ENCODE measurements at places on chromosomes 1 and 21.

GRCh38 chr1:112637254-112638109, 17.9 kb downstream of the CAPZA1 start:
- peak; percentile 64 for DNase-seq

DNA sequence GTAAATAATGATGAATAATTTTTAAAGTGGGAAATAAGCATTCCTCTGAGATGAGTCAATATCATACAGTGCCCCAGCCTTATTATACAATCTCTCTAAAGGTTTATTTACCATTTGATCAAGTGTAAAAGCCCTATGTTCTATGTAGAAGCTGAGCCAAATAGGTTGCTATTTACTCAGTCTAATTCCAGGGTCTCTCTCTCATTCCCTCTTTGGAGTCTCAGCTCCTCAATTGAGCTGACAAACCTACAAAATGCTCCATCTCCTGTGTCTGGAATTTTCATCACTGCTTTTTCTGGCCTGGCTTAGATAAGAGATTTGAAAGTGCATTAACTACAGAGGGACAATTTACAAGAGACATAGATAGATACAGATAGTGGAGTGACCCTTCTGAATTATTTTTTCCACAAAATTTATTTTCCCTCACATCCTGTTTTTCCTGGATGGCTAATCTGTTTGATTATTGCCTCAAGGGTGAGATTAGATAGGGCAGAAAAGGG, 24.8 kb upstream of the USH2A start:
- no peak for DNase-seq

- no peak for DNase-seq
Observed at GRCh38 chr1:67988066-67988465, 62.4 kb downstream of the DIRAS3 start.

DNA sequence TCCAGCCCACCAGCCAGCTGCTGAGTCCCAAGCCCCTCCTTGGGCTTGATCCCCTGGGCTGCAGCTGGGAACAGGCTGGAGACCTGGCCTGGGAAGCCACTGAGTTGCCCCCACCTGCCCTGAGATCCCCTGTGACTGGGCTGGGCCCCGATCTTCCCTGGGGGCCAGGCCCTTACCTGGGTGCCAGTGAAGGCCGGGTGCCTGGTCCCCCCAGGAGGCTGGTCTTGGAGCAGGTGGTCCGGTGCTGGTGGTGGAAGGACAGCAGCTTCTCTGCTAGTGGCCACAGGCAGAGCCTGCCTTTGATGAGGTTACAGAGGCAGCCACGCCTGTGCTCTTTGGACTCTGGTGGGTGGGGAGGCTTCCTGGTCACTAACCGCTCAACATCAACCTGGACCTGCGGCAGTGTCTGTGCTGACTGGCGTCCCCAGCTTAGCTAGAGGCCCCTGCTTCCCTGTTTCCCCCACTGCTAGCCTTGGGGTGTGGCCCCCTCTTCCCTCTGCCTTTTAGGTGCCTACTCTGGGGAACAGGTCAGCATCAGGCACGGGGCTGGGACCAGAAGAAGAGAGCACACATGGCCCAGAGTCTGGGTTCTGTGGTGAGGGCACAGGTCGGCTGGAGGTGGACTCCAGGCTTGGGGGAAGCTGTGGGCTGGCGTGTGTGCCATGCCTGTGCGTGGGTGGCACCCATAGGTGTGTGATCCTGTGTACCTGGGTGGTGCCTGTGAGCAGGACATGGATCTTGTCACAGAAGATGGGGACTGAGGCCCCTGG, at the start of gene EPS8L3:
Gene EPS8L3, minus strand, starts transcription at position 278 of the 770 bp plus-strand sequence. CDS start 2,174 bp downstream, outside the sequence.
- DNase-seq: no peak

- DNase-seq: peak; percentile 81
Observed at GRCh38 chr1:154183046-154183915, 8.6 kb downstream of the TPM3 start.

DNA sequence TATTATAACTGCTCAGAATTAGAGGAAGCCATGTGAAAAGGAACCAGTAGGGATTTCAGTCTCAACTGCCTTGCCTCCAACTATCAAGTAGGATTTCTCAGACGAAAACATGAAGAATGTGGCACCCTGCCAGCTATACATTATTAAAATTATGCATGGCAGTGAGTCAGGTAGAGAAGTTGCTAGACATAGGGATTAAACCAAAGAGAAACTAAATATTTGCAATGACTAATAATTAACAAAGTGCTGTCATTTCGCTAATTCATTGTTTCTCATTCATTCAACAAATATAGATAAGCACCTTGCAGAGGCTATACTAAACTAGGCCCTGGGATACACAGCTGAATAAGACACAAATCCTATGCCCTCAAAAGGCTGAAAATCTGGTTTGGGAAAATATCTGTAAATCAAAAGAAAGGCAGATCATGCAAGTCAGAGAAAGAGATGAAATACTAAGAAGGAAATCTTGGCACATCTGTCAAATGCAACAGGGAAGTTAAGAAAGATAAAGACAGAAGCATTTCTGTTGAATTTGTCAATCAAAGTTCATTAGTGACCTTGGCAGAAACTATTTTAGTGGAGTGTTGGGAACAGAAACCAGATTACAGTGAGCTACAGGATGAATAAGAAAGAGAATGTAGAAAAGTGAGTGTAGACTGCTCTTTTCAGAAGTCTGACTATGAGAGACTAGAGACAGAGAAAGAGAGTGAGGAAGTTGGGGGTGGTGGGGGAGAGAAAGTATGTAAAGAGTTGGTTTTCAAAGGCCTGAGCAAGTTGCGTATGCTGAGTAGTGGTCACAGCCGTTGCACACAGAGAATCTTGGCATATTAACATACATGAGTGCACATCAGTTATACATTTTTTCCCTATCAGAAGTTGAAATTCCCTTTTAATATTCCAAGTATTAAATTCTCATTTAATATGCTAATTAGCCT, 14.7 kb upstream of the NBPF11 start:
- DNase-seq: no peak

GRCh38 chr21:15725949-15726348, 3.8 kb upstream of the USP25 start:
- DNase-seq: no peak

DNA sequence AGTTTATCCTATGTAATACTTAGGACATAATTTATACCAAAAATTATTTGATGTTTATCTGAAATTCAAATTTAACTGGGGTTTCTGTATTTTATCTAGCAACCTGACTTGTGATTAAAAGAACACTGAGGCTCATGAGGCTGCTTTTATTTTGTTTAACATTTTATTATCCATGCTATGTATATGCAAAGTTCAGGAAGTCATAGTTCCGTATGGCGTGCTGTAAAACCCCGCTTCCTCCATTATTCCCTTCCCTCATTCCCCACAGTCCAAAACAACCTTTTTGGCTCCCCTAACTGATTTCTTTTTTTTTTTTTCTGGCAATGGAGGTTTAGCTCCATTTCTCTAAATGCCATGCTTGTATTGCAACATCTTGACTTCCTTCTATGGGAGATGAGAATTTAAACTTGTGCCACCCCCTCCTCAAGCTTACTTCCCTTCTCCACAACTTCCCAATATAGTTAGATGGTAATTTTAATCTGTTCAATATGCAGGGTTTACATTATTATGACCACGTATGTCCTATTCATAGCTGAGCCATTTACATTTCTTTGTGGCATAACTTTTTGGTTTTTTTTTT, 138.0 kb upstream of the DNAH14 start:
- no peak for DNase-seq

GRCh38 chr1:157348538-157349480, 203.5 kb downstream of the FCRL5 start:
- no peak for DNase-seq

DNA sequence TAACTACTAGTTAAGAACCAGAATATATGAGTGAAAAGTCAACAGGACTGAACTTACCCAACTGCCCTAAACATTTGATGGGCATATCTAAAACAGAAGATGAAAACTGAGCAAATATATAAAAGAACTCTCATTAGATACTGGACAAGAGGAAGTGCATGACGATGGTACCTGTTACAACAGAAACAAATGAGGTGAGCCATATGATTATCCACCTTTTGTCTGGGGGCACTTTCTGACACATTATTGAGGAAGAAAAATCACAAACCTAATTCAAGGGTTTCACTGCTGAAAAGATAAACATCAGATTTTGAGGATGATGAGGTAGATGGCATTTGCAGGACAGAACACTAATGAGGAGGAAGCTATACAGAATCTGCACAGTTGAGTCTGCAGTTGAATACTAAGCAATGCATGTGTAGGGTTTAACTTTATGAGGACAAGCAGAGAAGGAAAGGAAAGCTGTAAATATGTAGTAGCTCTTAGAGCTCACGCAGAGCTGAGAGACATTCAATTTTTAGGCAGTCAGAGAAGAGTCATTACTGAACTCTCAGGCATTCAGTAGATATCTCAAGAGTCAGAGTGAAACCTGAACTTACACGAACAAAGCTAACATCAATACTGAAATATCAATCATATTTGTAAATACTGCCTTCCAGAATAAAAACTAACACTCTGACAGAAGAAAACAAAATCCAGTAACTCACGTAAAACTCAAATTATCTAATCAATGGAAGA, 262.1 kb downstream of the AKT3 start:
- DNase-seq: no peak

GRCh38 chr1:228987286-228987685, 252.0 kb downstream of the RHOU start:
- no peak for DNase-seq

DNA sequence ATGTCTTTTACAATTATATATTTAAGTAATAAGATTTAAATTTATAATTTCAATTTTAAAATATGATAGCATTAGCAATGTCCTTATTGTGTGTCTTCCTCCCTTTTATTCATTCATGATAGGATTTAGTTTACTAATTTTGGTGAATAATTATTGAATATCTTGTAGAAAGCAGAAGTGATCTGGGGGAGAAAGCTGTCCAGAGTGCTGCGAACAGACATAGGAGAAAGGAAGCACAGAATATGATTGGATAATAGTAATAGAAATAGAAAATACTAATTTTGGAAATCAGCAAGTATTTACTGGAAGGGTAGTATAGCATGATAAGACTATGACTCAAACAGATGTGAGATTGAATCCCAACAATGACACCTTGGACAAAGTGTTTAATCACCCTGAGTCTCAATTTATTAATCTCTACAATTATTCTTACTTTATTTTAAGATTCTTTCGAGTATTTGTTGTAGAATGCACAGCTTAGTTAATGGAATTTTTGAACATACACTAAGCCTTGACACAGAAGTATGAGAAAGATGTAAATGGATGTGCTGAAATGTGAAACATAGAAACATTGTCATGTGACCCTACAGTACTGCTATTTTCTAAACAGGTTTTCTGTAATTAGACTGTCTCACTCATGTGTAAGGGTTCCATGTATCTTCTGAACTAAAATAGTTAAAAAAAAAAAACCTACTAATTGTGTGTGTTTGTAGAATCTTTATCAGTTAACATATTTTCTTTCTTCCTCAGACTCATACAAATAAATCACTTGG, 7.9 kb downstream of the SH3GLB1 start:
- DNase-seq: no peak

- no peak for DNase-seq
Observed at GRCh38 chr1:209896346-209896745, 41.7 kb upstream of the SYT14 start.

DNA sequence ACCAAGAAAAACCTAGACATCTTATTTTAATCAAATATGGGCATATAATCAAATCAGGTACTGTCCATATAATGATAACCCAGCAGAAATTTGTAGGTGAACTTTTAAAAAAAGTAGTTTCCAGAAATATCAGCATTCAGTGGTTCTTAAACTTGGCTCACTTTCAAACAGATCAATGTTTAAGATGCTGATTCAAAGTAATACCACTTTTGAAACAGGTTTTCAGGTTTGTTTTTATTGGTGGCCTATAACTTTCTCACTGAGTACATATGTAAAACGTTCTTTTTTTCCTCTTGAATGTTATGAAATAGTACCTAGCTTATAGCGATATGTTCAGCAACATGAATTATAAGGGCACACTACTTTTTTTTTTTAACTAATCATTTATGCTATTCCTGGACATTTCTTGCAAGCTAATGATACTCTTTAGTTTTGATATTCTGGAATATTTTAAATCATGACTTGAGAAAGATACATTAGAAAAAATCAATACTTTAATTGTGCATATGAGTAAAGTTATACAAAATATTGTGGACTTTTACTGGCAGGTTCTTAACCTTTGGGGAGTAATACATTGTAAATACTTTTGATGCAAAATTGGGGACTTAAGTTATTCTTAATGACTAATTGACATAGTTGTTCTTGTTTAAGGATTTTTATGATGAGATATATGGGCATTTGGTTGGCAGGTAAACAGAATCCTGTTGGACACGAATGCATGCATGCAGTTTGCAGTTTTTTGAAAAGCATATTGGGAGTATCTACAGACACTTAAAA, 3.0 kb downstream of the NFIA start:
- no peak for DNase-seq

DNA sequence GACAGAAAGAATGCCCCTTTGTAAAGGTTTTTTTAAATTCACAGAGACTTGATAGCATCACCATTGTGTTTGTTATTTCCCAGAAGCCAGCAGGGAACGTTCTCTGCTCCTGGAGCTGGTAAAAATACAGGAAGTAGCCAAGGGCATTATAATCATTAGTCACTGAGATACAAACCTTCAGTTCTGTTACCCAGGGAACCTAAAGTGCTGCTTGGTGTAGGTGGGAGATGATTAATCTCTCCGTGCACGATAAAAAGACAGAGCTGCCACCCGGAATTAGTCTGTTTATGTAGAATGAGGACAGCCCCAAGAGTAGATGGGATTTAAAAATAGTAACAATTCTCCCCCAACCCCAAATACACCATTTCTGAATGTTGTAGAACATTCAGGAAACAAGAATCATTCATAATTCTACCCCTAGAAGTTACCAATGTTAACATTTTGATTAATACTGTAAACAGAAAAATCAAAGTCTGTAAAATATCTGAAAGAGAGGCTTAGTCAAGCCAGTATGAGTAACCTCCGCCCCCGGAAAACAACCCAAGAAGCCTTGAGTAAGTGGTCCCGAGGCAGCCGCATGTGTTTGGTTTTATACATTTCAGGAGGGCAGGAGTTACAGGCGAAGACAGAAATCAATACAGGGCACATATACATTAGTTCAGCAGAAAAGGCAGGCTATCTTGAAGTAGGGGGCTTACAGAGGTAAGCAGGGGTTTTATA, 45.3 kb upstream of the CTBS start:
- no peak for DNase-seq

Measured in amygdala (tissue), 56 donors.